ENCODE measurements at places on chromosomes 7 and 10.

DNA sequence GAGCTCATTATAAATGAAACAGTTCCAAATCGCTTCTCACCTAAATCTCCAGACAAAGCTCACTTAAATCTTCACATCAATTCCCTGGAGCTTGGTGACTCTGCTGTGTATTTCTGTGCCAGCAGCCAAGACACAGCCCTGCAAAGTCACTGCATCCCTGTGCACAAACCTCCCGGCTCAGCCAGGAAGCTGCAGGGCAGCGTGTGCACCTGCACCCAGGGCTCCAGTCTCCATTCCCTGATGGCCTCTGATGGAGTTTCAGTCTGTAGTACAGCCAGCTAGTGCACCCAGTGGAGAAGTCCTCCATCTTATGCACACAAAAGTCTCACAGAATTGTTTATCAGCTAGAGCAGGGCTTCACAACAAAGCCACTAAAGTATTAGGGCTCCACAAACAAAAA is 51.1 kb upstream of the PRSS58 start:
- DNase-seq = no peak

DNA sequence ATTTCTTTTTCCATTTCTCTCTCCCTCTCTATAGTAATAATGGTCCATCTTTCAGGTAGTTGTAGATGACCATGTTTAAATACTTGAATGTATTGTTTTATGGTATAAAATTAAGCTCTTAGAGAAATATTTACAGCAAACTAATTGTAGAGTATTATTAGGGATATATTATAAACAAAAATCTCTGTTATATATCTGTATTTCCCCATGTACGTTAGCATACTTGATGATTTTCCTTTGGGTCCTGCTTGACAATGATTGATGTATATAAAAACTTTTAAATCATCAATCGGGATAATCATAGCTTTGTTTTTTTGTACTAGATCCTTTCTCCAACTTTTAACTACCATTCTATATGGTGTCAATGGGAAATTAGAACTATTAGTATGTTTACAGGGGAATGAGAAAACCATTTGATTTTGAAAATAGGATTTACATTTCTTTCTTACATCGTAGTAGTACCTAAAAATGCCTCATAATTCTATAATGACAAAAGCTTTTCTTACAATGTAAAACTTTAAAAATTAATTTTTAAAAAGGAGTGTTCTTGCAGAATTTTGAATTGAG is 117.5 kb upstream of the CDK13 start:
- no peak for DNase-seq

DNA sequence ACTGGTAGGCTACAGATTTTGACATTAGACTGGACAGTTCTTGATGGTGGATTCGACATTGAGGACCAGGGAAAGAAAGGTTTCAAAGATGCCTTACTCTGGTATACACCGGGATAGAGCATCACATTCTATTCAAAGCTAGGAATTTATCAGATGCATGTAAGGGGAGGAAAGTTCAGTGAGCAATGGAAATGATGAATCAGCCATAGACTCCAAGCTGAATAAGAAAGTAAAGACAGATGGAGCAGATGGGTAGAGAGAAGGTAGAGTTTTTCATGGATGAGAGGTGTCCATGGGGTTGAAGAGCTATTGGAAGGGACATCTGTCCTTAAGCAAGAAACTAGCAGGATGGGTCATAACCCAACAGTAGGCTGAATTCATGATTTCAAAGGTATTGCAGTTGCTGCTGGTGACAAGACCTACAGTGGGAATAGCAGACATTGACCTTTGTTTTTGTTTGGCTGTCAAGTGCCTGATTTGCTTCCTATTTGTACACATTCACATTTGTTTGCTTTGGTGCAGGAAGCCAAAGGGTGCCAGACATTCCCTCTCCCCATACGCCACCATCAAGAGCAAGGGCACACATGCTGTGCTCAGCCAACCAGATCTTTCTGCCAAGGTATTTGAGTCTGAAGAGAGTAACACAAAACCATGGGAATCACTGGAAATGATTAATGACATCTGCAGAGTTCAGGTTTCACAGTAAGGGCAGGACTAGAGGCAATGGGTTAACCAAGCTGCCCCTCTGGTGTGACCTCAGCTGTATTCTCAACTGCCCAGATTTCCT is 8.6 kb upstream of the CACUL1 start:
- no peak for DNase-seq

DNA sequence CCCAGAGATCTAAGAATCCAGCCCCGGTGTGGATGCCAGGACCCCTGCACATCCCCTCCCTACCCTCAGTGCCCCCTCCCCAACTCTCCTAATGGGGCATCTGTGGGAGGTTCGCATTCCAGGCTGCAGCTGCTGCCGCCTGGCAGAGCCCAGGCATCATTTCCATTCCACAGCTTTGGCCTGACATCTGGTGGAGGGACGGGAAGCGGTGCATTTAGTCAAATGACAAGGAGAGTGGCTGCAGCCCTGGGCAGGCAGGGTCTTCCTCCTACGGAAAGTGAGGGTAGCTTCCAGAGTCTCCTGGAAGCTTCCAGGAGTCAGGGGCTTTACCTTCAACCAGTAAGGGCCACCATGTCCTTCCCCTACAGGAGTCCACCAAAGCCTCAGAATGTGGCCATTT is 30.8 kb downstream of the PRLHR start:
- no peak for DNase-seq

GRCh38 chr7:45459476-45459875 is 114.7 kb upstream of the ADCY1 start:
- DNase-seq = no peak
